CD4-positive, CD25-positive, alpha-beta regulatory T cell (primary cell): ENCODE measurements at places on chromosomes 13 and 19. TPM values are rescaled to one million over a fixed set of nuclear protein-coding genes. Genes with fewer than 3 reads are reported as not detected.
A peak's percentile ranks its signal among the peaks of the same experiment; 100 is the strongest.

- no peak for DNase-seq
Observed at GRCh38 chr19:10667867-10668266, 13.7 kb downstream of the ILF3 start.

DNA sequence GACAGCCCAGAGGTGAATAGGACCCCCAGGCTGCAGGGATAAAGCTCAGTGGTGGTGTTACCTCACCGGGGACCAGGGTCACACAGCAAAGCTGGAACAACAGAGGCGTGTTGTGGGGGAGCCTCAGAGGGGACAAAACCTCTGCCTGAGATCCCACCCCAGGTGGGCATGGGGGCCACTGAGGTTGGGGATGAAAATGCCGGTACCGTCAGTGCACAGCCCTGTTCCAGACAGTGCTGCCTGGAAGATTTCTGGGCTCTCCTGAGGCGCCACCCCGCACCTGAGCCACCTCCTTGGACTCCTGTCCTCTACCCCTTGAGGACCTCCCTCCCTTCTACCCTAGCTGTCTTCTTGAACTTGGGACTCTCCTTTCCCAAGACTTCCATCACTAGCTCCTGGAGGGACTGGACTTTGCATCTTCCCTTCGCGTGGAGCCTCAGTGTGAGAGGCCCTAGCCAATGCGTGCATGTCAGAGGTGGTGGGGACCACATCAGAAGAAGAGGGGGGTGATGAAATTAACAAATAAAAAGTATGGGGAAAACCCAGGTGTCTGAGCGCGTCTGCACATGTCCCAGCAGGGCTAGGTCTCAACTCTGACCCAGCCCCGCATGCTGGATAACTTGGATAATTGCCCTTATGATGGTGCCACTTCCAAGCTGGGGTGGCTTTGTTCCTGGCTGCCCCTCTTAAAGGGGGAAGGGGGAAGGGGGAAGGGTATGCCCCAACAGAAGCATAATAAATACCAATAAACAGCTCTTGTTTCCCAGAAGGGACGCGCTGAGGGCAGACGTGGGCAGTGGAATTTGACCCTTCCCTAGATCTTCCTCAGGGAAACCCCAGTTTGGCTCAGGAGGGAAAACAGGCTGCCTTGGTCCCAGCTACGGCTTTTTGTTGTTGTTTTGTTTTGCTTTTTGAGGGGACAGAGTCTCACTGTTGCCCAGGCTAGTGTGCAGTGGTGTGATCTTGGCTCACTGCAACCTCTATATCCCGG lies 11.6 kb downstream of the CNFN start:
- no peak for DNase-seq

GRCh38 chr13:28820099-28821051 lies at the start of gene MTUS2:
MTUS2 (plus strand) TSS chr13:28820339.
- peak; percentile 18 for DNase-seq

DNA sequence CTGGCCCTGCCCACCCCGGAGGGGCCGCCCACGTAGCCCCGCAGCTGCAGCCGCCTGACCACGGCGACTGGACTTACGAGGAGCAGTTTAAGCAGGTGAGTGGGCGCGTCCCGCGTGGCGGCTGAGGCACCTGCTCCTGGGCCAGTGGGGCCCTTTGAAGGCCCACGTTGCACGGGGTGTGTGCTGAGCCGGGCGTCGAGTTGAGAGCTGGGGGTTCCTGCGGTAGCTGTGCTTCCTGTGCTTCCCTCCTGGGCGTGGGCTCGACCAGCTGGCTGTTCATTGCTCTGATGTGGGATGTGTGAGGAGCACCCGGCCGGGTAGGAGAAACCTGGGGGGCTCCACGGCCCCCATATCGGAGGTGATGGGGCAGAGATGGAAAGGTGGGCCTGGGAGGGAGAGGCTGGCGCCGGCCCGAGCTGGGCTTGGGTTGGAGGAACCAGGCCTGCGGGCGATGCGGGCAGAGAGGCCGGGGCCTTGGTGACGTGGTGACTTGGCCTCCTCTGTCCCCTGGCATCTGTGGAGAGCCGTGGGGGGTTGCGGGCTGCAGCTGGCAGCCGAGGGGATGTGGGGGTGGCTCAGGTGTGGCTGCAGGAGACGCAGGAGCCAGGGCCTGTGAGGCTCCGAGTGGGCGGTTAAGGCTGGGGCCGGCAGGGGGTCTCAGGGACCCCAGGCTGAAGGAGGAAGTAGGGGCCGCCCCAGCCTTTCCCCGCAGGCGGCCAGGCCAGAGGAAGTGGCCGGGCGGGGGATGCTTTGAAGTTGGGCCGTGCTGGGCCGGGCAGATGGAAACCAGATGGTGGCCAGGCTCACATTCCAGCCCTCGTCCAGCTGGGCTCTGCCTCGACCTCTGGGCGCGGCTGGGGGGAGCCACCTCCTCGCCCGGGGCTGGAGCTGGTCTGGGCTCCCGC lies 7.1 kb downstream of the ARID3A start:
- DNase-seq: no peak

DNA sequence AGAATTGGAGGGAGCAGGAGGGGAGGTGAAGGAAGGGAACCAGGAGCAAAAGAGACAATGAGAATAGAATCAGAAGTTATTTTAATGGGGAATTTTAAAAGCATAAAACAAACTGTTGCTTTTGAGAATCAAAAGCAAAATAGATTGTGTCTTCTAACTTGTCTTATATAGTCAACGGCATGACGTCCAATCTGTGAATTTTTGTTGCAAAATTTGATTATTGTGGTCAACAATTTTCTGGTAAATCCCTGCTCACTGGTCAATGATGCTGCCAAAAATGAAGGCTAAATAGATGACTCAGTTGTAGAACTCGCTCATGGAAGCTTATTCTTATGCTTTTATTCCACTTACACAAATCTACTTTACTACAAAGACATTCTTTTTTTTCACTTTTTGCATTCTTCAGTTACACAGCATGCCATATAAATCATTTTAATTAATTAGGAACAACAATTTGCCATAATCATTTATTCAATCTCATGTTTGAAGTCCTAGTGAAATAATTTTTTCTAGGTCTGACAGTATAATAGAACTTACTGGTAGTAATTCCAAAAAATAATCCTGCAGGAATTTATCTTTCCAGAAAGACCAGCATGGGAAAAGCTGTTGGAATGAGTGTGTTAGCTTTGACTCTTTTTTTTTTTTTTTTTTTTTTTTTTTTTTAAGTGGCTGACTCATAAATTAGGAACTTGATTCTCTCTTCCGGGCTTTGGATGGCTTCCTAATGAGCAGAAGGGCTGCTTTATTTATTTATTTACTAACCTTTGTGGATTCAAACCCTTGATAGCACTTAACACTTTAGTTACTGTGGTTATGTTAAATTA lies 256.9 kb downstream of the SPRY2 start:
- DNase-seq: no peak

DNA sequence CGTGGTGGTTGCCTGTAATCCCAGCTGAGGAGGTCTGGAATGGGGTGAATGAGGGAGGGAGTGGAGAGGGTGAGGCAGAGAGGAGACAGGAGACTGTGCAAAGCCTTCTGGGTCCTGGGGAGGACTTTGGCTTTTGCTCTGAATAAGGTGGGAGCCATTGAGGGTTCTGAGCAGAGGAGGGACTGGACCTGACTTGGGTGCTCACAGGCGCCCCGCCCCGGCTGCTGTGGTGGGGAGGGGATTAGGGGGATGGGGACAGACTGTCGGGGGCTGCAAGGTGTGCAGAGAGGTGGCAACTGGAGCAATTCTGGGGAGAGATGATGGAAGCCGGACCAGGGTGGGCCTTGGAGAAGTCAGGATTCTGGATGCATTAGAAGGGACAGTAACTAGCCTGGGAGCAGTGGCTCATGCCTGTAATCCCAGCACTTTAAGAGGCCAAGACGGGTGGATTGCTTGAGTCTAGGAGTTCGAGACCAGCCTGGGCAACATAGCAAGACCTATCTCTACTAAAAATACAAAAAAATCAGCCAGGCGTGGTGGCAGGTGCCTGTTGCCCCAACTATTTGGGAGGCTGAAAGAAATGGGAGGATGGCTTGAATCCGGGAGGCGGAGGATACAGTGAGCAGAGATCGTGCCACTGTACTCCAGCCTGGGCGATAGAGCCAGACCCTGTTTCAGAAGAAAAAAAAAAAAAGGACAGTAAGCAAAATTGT lies 16.1 kb upstream of the NANOS3 start:
- no peak for DNase-seq

GRCh38 chr13:26964278-26965250 lies 204.0 kb upstream of the GPR12 start:
- no peak for DNase-seq

DNA sequence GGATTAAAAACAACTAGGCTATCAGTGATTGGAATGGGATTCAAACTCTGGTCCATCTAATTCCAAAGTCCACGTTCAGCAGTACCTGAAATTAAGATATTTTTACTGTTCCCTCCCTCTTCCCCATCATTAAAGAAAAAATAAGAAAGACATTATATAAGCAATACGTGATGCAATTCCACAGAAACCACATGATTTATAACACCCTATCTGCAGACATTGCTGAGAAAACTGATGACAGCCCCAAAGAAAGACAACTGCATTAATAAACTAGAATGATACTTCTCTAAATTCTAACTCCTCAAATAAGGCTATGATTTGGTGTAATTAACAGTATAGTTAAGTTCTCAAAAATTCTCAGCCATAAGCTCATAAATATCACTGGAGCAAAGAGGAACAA lies 19.1 kb downstream of the LNX2 start:
- no peak for DNase-seq

DNA sequence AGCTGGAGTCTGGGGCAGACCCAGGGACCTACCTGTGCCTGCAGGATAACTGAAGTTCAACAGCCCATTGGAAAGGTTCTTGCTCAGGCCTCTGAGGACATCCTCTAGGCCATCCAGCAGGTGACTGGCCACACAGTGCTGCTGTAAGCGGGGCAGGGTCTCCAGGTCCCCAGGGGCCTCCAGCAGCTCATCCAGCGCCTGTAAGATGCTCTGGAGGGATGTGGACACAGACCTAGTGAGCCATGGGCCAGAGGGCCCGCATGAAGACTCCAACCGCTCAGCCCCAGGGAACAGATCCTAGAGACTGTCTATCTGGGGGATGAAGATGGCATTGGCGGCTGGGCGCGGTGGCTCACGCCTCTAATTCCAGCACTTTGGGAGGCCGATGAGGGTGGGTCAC lies 14.0 kb downstream of the ADGRE2 start:
- DNase-seq: no peak

DNA sequence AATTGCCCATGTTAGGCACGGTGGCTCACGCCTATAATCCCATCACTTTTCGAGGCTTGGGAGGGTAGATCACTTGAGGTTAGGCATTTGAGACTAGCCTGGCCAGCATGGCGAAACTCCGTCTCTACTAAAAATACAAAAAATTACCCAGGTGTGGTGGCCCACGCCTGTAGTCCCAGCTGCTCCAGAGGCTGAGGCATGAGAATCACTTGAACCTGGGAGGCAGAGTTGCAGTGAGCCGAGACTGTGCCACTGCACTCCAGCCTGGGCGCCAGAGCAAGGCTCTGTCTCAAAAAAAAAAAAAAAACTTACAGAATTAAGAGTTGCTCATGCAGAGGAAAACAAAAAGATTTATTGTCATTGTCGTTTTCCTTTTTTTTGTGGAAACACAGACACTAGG lies 3.4 kb upstream of the PSMC4 start:
- DNase-seq: no peak

- DNase-seq: no peak
Observed at GRCh38 chr13:100090861-100091260, 2.0 kb downstream of the PCCA start.

DNA sequence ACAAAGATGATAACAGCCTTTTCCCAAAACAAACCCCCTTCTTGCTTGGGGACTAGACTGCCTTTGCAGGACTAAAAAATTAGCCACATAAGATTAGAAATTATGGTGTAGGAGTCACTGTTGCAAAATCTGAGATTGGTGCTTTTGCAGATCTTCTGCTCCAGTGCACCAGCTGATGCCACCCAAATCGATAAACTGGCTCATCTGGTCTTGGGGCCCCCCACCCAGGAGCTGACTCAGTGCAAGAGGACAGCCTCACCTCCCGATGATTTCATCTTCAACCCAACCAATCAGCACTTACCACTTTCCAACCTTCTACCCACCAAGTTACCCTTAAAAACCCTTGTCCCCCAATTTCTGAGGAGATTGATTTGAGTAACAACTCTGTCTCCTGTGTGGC lies 47.1 kb upstream of the PEPD start:
- DNase-seq: no peak

GRCh38 chr19:43639519-43640423 lies at the start of gene CADM4:
CADM4 (minus strand) TSS chr19:43639850; CDS start chr19:43639790, 60 bp downstream.
- peak; percentile 51 for DNase-seq

DNA sequence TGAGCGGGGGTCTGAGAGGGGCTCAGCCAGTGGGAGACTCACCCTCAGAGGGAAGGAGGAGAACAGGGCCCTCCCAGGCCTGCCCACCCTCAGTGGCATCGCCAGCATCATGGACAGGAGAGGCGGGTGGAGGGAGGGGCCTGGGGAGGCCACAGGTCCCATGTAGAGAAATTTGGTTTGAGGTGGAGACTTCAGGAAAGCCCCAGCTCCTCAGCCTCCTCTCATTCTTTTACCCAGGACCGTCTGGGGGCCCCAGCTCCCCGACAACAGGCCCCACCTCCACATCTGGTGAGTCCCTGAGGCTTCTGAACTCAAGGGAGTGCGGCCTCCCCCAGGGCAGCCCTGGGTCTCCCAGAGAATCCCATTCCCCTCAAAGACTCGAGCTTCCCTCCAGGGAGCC lies 3.1 kb downstream of the LILRB1 start:
- no peak for DNase-seq

- DNase-seq: no peak
Observed at GRCh38 chr13:52983836-52984235, 44.8 kb upstream of the OLFM4 start.

- no peak for DNase-seq
Observed at GRCh38 chr13:62093984-62094780, 678.5 kb upstream of the PCDH20 start.

DNA sequence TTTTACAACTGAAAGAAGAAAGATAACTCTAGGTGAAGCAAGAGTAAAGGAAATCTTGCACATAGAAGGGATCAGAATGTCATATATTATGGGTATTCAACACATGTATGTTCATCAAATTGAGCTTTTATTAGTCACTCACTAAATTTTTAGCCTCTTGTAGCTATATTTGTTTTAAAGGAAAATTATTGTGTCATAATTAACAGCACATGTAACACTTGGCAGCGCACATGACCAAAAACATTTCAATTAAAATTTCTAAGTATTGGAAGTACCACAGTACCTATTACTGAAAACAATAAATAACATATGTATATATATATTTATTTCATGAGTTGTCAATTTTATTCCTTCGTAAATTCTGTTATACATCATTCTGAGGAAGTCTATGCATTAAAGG lies 2800.4 kb downstream of the PCDH9 start:
- DNase-seq: no peak

GRCh38 chr13:27917121-27917947 lies 2.5 kb upstream of the PDX1 start:
- no peak for DNase-seq

NLRP4 gene
- not detected for total RNA-seq

MEIOSIN gene
- total RNA-seq: not detected

KLF1 gene
- not detected for total RNA-seq

LSM7 gene
- 83.9 TPM for total RNA-seq

NKG7 gene
- 1.8 TPM for total RNA-seq

SIGLEC11 gene
- total RNA-seq: not detected
